ENCODE measurements at places on chromosomes 2 and 18. TPM values are rescaled to one million over a fixed set of nuclear protein-coding genes. Genes with fewer than 3 reads are reported as not detected.

The SP110 gene
- total RNA-seq: 10.1 TPM

The SEPTIN10 gene
- total RNA-seq: 35.5 TPM

The TEKT4 gene
- total RNA-seq: not detected

The GRP gene
- not detected for total RNA-seq

The AKAIN1 gene
- not detected for total RNA-seq

The FSHR gene
- total RNA-seq: not detected

The SMAD2 gene
- 42.7 TPM for total RNA-seq

The SCN9A gene
- 0.71 TPM for total RNA-seq

The ABCG5 gene
- not detected for total RNA-seq

The ZBTB14 gene
- total RNA-seq: 6.3 TPM

The THSD7B gene
- total RNA-seq: 0.07 TPM

The RESP18 gene
- not detected for total RNA-seq

The SLC16A14 gene
- total RNA-seq: 2.4 TPM

The C2orf49 gene
- total RNA-seq: 17.7 TPM

The KRTCAP3 gene
- 44.1 TPM for total RNA-seq

The DTNA gene
- total RNA-seq: 5.1 TPM
